Hepatocyte (in vitro differentiated cells): ENCODE measurements at places on chromosomes 2 and 18. TPM values are rescaled to one million over a fixed set of nuclear protein-coding genes. Genes with fewer than 3 reads are reported as not detected.

TUBB8B gene
- total RNA-seq, result 0.16 TPM in 1 of 2 replicates, not detected in the other

GRCh38 chr2:16394986-16395550 is 270.6 kb downstream of the CYRIA start:
- no peak for DNase-seq
- peak overlapping the region; percentile 90 for H3K27ac ChIP-seq
- H3K27me3 ChIP-seq, result no peaks in the 10 kb centered on the region
- no peak overlapping the region for H3K4me3 ChIP-seq

DNA sequence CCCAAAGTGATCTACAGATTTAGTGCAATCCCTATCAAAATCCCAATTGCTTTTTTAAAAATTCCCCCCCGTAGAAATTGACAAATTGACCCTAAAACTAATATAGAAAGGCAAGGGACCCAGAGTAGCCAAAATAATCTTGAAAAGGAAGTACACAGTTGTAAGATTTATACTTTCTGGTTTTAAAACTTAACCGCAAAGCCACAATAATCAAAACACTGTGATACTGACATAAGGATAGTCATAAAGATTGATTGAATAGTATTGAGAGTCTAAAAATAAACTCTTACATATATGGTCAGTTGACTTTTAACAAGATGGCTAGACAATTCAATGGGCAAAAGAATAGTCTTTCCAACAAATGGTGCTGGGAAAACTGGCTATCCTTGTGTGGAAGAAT is 58.7 kb upstream of the GAREM2 start:
- H3K4me3 ChIP-seq, result no peak overlapping the region
- no peak overlapping the region for H3K27ac ChIP-seq
- no peaks in the 10 kb centered on the region for H3K27me3 ChIP-seq
- H3K4me1 ChIP-seq, result no peaks in the 10 kb centered on the region
- no peaks in the 10 kb centered on the region for H3K36me3 ChIP-seq

- H3K4me3 ChIP-seq, result no peak overlapping the region
- H3K4me1 ChIP-seq, result no peaks in the 10 kb centered on the region
- no peaks in the 10 kb centered on the region for H3K36me3 ChIP-seq
- H3K27me3 ChIP-seq, result peaks cover 9% of the 10 kb centered on the region
Measured at GRCh38 chr2:118523761-118524160, 323.7 kb downstream of the EN1 start.

GRCh38 chr2:11676640-11677039 is 6.6 kb upstream of the NTSR2 start:
- H3K36me3 ChIP-seq, result no peaks in the 10 kb centered on the region

DNA sequence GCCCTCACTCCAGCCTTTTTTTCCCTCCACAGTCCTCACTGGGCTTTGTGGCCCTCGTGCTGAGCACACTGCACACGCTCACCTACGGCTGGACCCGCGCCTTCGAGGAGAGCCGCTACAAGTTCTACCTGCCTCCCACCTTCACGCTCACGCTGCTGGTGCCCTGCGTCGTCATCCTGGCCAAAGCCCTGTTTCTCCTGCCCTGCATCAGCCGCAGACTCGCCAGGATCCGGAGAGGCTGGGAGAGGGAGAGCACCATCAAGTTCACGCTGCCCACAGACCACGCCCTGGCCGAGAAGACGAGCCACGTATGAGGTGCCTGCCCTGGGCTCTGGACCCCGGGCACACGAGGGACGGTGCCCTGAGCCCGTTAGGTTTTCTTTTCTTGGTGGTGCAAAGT is 39.4 kb downstream of the STEAP3 start:
- no peak overlapping the region for H3K27ac ChIP-seq
- H3K4me1 ChIP-seq, result peaks cover 11% of the 10 kb centered on the region
- no peaks in the 10 kb centered on the region for H3K36me3 ChIP-seq
- no peaks in the 10 kb centered on the region for H3K27me3 ChIP-seq
- DNase-seq, result no peak

DNA sequence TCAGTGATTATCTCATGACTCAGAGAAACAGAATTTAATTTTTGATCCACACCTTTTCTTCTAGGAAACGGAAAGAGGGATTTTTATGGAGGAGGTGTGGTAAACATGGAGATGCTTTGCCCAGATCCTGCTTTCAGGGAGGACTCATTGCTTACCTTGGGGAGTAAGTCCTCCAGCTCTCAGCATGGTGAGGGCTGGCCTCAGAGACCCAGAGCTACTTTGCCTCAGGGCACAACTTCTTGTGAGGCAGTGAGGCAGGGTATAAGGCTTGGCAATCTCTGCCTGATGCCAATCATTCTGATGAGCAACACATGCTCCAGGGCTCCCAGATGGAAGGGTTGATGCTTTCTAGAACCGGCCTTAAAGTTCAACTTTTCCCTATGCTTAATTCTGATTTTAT is 189.9 kb upstream of the DCC start:
- no peak for DNase-seq
- H3K4me1 ChIP-seq, result no peaks in the 10 kb centered on the region
- H3K27ac ChIP-seq, result no peak overlapping the region

SLC19A3 gene
- 19.7 and 21.8 TPM in 2 replicates for total RNA-seq

DNA sequence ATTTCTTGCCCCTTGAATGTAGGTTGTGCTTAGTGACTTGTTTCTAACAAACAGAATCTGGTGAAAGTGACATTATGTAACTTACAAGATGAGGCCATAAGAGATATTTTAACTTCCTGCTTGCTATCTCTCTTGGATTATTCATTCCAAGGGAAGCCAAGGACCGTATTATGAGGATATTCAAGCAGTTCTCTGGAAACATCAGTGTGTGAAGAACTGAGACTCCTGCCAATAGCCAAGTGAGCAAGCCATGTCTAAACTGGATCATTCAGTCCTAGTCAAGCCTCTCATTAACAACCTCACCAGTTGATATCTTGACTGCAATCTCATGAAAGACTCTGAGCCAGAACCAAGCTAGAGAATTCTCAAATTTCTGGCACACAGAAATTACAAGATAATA is 765.1 kb upstream of the SLC8A1 start:
- no peaks in the 10 kb centered on the region for H3K4me1 ChIP-seq
- DNase-seq, result no peak
- H3K4me3 ChIP-seq, result no peak overlapping the region
- H3K27ac ChIP-seq, result no peak overlapping the region

RBMS1 gene
- total RNA-seq, result 87.9 and 94.6 TPM in 2 replicates

DNA sequence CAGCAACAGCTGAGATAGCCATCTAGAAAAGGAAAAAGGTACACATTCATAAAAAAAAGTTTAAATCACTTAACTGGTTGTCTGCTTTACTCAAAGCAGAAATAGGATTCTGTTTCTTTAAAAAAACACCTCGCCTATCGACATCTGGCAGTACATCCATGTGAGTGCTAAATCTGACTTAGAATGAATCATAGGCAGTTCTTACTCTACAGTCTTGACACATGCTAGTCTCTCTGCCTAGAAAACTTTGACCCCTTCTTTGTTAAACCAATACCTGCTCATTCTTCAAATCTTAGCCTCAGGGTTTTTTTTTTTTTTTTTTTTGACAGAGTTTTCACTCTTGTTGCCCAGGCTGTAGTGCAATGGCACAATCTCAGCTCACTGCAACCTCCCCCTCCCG is 37.1 kb upstream of the GPR75 start:
- DNase-seq, result peak; percentile 41
- no peaks in the 10 kb centered on the region for H3K36me3 ChIP-seq
- H3K27me3 ChIP-seq, result no peaks in the 10 kb centered on the region
- H3K4me1 ChIP-seq, result no peaks in the 10 kb centered on the region
- H3K4me3 ChIP-seq, result no peak overlapping the region
- peak overlapping the region; percentile 59 for H3K27ac ChIP-seq
